ENCODE measurements at places on chromosomes 5 and 9.

- peak; percentile 87 for DNase-seq
These were observed 835 bp downstream of the MCIDAS start for GRCh38 chr5:55226027-55226933.

- DNase-seq, result peak; percentile 60
These were observed 147.1 kb downstream of the ZNF608 start for GRCh38 chr5:124599028-124599973.

GRCh38 chr5:103490030-103490739, 72.4 kb downstream of the NUDT12 start:
- DNase-seq, result no peak

- no peak for DNase-seq
These were observed 15.9 kb downstream of the DNLZ start for GRCh38 chr9:136347472-136348256.

All from NCI-H2171 (cell line).